ENCODE measurements at places on chromosomes 5 and 9.

DNA sequence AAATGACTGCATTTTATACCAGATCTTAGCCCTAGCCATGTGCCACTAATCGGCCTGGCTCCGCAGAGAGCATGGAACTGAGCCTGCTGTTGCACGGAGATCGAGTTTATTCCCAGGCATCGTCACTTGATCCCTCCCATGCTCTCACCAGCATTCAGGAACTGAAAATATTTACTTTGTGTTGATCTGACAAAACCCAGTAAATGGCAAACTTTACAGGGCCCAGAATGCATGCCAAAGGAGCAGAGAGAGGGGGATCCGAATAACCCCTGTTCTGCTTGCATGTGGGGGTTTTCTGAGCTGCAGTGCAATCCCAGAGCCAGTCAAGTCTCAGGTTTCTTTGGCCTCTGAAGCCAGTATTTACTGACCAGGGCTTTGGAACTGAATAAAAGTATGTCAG is 87.3 kb downstream of the GAS1 start:
- no peak for DNase-seq

DNA sequence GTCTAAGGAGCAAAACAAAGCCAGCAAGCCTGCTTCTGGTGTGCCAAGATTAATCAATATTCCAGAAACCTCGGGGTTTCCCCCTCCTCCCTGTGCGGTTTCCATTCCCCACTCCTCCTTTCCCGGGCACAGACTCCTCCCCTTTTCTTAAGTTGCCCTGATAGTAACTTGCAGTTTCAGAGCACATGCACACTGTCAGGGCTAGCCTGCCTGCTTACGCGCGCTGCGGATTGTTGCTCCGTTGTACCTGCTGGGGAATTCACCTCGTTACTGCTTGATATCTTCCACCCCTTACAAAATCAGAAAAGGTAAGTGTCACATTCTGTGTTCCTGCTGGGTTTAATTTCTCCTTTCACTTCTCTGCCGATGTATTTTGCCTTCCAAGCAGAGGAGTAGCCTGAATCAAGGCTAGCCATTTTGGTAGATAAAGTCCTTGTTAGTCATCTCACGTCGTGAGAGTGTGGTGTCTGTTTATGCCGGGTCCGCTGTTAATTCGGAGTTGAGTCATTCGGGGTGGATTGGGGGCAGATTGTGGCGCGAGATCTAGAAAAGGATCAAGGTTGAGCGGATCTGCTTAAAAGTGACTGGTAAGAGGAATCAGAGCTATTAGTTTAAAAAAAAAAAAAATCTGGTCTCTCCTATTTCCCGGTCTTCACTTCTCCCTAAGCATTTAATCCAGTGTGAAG is at the start of gene SLC1A3:
Gene SLC1A3, plus strand, starts transcription at position 179 of the 686 bp plus-strand sequence. CDS start 1,818 bp downstream, outside the sequence.
- DNase-seq: peak; percentile 56

DNA sequence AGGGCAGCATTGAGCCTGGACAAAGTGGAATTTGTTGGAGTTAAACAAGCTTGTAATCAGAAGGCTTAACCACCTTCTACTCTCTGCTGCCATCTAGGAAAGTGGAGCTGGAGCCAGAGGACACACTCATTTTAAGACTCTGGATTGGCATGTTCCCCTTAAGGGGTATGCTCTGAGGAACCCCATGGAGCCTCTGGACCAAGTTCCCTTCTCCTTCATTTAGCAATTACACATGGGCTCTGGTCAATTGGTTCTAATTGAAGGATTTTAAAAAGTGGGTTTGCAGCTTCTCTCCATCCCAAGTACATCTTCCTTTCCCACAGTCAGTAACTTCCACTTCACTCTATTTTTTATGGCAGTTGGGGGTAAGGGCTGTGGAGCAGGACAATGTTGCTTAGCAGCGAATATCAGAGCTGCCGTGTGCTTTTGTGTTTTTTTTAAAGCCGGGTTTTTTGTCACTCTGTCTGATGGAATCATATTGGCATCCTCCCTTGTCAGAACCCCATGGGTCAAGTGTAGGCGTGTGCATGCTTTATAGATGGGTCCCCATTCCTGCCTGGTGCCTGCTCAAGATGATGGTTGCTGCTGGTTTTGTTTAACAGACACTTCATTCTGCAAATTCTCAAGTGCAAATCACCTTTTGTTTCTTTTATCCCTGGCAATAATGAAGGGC is 330.7 kb upstream of the ADAMTSL1 start:
- DNase-seq: no peak

GRCh38 chr5:126531543-126532120 is 63.4 kb downstream of the ALDH7A1 start:
- no peak for DNase-seq

- no peak for DNase-seq
These were observed 36.4 kb downstream of the C6 start for GRCh38 chr5:41176952-41177351.

- DNase-seq: no peak
These were observed 1672.9 kb upstream of the WWC1 start for GRCh38 chr5:166618526-166618925.

DNA sequence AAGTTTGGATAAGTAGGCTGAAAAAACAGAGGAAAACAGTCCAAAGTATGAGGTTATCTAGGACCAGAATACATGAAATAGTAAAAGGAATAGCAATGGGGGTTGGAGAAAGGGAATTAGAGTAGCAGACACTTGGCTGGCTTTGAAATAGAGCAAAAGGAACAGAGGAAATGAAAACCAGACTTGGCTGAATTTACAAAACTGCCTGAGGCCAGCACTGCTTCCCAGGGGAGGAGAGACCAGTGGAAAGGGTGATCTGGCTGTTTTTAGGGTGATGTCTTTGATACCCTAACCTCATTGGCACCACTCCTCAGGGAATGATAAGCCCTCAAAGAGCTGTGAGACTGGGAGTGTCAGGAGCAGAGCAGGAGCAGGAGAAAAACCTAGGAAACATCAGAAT is 413.4 kb upstream of the SLC30A5 start:
- DNase-seq: no peak

- no peak for DNase-seq
These were observed 32.4 kb upstream of the NFIB start for GRCh38 chr9:14346231-14346791.

- DNase-seq: no peak
These were observed 1.3 kb downstream of the QSOX2 start for GRCh38 chr9:136244122-136244968.

DNA sequence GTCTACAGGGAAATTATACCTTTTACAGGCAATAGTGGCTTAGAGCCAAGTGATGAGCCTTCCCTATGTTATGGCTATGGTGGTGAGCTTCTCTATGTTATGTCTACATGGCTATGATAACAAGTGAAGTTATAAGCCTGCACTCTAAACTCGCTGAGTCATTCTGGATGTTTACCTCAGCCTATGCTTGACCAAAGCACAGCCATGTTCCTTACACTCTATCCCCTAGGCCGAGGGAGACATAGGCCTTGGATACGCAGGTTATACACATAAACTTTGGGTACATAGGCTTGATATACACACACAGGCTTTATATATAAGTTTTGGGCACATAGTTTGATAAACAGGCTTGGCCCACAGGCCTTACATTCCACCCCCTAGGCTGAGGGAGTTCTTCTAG is 13.8 kb downstream of the DMAC1 start:
- no peak for DNase-seq

- no peak for DNase-seq
These were observed 116.5 kb upstream of the LHFPL2 start for GRCh38 chr5:78765116-78765515.

GRCh38 chr5:26660116-26660515 is 378.3 kb downstream of the CDH9 start:
- no peak for DNase-seq

DNA sequence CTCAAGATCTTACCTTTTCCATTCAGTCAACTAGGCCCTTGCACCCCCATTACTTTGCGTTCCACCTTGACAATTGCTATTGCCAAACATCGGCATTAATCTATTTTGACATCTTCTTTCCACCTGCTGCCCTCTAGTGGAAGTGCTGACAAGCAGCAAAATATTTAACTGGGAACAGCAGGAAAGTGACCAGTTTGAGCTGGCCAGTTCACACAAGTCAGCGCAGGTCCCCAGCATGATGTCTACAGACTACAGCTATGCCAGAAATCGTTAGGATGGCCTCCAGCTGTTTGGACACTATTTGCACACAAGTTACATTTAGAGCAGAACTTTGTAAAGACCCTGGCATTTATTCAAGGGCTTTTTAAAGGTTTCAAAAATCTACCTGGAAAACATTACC is 160.1 kb downstream of the GHR start:
- peak; percentile 25 for DNase-seq

- no peak for DNase-seq
These were observed 5.8 kb downstream of the UHRF2 start for GRCh38 chr9:6418764-6419163.

GRCh38 chr9:27599102-27599869 is 26.0 kb upstream of the C9orf72 start:
- DNase-seq: no peak

DNA sequence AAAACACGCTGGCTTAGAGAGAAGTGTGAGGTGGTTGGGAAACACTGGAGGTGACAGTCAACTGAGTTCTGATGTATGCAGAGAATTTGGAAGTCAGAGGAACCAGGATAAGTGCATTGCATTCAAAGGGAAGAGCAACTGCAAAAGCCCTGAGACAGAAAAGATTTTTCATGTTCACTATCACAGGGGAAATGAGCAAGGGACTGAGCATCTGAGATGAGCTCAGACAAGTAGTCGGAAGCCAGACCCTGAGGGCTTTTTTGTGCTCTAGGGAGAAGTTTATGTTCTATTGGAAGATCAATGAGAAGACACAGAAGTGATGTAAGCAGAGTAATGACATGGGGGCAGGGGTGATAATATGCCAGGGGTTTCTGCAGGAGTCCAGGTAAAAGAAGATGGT is 97.5 kb downstream of the HTR4 start:
- DNase-seq: no peak

DNA sequence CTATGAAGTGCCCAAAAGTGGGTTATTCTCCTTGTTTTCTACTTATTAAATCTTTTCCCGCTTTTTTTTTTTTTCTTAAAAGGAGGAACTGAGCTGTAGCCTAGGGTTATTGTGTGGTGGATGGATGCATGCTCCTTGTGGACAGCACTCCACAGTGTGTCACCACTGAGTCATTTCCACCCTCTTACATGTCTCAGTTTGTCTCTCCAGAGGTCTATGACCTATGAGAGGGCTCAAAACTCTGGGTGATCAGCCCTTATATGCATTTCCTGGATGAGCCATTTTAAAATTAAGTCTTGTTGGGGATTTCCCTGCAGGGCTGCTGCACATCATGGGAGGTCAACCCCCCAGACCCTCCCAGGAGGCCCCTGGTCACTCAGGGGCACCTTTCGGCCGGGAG is 102.2 kb upstream of the MOCS2 start:
- DNase-seq: peak; percentile 19
